Hematopoietic multipotent progenitor cell (in vitro differentiated cells): ENCODE measurements at places on chromosomes 1 and 21. TPM values are rescaled to one million over a fixed set of nuclear protein-coding genes. Genes with fewer than 3 reads are reported as not detected.

DNA sequence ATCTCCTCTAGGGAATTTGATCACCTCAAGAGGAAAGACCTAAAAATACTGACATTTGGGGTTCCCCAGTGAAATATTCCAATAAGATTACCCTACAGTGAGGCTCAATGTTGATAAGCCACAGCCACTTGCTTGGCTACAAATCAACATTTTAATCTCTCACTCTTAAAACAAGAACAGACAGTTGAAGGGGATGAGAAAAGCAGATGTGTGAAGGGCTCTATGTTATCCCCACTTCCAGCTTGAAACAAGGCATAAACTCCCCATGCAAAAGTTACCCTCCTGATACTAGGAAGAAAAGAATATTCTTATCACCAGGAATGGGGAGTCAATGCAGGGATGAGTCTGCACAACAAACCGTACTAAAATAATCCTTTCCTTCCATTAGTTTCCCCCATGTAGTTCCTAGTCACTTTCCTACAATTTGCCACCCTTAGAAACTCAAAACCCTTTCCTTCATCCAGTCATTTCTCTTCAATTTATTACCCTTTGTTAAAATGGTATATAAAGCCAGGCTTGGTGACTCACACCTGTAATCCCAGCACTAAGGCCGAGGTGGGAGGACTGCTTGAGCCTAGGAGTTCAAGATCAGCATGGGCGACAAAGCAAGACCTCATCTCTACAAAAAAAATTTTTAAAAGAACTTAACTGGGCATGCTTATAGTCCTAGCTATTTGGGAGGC is 29.5 kb downstream of the LPGAT1 start:
- no peak for DNase-seq

- DNase-seq: no peak
Measured at GRCh38 chr1:14954210-14954609, 199.3 kb upstream of the TMEM51 start.

DNA sequence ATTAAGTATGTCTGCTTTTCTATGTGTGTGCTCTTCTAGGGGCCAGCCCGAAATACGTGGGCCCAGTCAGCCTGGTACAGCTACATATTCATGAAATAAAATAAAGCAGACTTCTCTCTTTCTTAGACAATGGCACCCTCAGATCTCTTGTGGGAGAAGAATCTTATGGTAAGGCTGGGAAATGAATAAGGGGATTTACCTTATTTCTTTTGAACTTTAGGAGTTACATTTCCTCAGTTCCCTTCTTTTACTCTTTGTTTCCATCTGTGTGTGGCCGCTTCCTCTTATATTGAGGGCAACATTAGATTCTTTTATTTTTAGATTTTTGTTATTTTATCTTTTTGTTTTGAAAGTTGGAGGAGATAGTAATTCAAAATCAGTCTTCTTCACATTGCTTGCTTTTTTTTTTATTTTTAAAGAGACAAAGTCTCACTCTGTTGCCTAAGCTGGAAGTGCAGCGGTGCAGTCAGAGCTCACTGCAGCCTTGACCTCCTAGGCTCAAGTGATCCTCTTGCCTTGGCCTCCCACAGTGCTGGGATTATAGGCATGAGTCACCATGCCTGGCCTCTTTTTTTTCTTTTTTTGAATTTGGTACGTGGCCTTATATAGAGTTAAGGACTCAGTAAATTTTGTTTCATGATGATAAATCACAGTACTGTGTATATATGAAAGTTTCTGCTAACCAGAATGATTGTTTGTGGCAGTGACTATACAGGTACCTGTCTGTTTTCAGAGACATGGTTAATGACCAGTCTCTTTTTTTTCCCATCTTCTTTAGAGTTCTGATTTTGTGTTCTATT is 9.1 kb downstream of the LAMC1 start:
- DNase-seq: no peak

- DNase-seq: peak; percentile 57
Measured at GRCh38 chr1:234842726-234843641, 233.0 kb upstream of the IRF2BP2 start.

SLC45A3 gene
- 78.6 TPM for total RNA-seq

DNA sequence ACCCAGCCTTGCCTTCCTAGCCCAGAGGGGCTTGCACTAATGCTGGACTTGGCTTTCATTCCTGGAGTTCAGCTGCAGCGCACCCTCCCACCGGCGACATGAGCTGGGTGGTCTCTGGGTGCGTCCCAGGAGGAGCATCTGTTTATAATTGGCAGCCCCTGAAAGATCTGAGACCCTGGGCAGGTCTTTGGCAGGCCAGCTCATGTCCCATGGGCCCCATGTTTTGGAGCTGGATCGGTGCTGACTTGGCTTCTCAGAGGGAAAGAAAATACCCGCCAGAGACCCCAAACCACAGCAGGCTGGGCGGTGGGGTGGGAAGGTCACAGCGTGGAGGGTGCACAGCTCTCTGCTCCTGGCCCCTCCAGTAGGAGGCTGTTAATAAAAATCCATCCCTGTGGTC is 29.3 kb downstream of the DHRS3 start:
- no peak for DNase-seq

GRCh38 chr21:38958940-38959691 is 153.4 kb downstream of the ETS2 start:
- no peak for DNase-seq

DNA sequence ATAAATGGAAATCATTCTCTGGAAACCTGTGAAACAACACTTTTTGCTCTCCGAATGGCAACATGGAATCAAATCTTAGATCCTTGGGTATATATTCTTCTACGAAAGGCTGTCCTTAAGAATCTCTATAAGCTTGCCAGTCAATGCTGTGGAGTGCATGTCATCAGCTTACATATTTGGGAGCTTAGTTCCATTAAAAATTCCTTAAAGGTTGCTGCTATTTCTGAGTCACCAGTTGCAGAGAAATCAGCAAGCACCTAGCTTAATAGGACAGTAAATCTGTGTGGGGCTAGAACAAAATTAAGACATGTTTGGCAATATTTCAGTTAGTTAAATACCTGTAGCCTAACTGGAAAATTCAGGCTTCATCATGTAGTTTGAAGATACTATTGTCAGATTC is 45.7 kb downstream of the PTGFR start:
- DNase-seq: no peak

DNA sequence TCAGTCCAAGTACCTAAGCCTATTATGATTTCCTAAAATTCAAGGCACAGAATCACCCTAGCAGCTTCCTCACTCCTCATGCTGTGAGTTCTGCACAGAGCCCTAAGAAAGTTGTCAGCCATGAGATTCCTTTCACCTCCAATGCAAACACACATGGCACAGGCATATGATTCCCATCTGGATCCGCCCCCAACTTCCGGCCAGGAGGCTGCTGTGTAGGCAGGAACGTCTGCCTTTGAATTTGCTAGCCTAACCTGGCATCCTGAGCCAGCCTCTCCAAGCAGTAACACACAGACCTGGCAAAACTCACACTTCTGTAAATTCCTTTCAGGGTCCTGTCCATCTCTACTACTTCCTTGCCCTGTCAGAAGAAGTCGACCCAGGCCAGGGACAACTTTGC is 521.1 kb upstream of the BEND5 start:
- no peak for DNase-seq

DNA sequence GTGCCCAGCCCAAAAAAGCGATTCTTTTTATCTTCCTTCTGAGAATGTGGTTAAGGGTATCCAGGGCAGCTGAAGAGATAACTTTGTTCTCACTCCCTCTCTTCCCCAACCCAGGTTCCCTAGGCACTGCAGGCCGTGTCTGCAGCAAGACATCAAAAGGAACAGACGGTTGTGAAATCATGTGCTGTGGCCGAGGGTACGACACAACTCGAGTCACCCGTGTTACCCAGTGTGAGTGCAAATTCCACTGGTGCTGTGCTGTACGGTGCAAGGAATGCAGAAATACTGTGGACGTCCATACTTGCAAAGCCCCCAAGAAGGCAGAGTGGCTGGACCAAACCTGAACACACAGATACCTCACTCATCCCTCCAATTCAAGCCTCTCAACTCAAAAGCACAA is 11.4 kb downstream of the WNT2B start:
- DNase-seq: no peak

DNA sequence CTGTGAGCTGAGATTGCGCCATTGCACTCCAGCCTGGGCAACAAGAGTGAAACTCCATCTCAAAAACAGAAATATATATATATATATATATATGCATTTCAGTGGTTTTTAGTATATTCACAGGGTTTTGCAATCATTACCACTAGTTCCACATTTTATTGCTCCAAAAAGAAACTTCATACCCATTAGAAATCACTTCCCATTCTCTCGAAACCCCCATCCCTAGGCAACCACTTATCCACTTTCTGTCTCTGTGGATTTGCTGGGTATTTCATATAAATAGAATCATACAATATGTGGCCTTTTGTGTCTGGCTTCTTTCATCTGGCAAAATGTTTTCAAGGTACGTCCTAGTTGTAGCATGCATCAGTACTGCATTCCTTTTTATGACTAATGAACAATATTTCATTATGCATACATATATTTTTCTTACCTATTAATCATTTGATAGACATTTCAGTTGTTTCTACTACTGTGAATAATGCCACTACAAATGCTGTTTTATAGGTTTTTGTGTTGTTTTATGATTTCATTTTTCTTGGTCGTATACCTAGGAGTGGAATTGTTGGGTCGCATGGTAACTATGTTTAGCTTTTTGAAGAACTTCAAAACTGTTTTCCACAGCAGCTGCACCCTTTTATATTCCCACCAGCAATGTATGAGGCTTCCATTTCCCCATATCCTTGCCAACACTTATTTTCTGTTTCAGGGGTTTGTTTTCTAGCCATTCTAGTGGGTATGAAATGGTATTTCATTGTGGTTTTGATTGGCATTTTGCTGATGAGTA is 95.9 kb downstream of the PHTF1 start:
- DNase-seq: no peak

- DNase-seq: peak; percentile 73
Measured at GRCh38 chr1:9181176-9181906, 52.4 kb upstream of the GPR157 start.

DNA sequence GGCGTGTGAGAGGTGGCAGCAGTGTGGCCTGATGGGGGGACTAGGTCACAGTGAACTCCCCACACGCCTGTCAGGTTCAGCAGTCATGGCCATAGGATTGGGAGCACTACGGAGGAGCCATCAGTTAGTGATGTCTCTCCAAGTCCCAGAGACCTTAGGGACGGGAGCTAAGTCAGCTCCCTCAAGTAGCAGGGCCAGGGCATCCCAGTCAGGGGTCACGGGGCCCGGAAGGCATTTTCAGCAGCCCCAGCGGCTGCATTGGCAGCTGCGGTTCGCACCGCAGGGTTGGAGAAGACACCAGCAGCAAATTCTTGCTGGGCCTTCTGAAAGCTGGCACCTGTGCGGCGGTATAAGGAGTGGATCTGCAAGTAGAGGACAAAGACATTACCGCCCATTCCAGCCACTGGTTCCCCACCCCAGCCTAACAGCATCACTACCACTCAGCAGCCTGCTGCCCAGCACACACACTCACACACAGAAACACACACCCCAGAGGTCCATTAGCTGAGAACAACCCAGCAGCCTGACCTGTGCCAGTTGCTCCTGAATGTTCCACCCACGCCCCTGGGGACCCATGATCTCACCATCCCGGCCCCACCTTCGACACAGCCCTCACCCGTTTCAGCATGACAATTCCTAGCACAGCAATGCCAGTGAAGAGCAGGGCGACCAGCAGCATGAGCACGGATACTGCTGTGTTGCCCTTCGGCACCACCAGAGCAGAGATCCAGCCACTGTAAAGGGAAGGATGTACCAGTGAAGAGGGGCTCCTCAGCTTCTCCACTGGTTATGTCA is 972 bp upstream of the ENTREP3 start:
- no peak for DNase-seq

RIIAD1 gene
- not detected for total RNA-seq

DNA sequence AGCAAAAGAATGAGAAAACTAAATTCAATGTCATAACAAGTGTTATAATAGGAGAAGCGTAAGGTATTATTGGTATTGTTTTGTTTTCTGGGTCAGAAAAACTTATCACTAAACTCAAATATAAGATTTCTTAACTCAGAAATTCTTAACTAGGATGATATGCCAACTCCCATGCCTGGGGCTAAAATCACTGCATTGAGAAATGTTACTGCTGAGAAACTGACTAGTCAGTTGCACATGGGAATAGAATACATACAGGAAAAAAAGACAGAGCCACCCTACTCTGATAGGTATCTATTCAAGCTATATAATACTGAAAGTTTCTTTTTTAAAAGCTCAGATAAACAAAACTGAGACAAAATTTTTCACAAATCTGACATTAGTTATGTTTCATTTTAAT is 56.3 kb downstream of the PRPF38A start:
- DNase-seq: no peak

UBE4B gene
- 38.5 TPM for total RNA-seq

KCNE1 gene
- 0.27 TPM for total RNA-seq

GRCh38 chr1:22261580-22261979 is 118.7 kb upstream of the WNT4 start:
- DNase-seq: no peak

GRCh38 chr21:17921579-17922530 is 102.7 kb upstream of the C21orf91 start:
- no peak for DNase-seq

GRCh38 chr1:224430511-224431113 is 4.0 kb downstream of the WDR26 start:
- peak; percentile 73 for DNase-seq

TRMT13 gene
- total RNA-seq: 3.8 TPM

ADAMTSL4 gene
- total RNA-seq: 10.5 TPM

- no peak for DNase-seq
Measured at GRCh38 chr1:206716870-206717673, 32.4 kb downstream of the MAPKAPK2 start.

WNT9A gene
- total RNA-seq: 0.27 TPM

MAP10 gene
- total RNA-seq: 5.9 TPM

DNA sequence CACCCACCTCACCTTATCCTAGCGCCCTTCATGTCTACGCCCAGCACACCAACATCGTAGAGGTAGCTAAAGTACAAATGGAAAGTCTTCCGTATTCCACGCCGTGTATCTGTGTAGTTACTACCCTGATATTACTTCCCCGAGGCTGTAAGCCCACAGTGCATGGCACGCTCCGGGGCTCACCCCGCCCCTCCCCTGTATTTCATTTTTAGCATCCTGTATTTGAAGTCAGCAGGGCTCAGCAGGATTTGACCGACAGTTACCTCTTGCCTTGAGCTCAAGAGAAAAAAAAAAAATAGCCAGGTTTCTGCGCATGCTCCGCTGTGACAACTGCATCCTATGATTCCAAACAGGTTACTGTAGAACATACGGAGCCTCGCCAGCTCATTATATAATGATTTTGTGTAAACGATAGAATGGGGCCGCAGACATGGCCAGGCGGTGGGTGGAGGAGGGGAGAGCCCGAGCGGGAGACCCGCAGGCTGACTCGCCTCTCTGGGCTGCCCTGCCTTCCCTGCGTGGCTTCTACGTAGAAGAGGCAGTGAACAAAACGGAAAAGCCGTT is 1.3 kb downstream of the ABCG1 start:
- peak; percentile 96 for DNase-seq

- no peak for DNase-seq
Measured at GRCh38 chr1:174818014-174818616, 181.6 kb upstream of the CACYBP start.

DNA sequence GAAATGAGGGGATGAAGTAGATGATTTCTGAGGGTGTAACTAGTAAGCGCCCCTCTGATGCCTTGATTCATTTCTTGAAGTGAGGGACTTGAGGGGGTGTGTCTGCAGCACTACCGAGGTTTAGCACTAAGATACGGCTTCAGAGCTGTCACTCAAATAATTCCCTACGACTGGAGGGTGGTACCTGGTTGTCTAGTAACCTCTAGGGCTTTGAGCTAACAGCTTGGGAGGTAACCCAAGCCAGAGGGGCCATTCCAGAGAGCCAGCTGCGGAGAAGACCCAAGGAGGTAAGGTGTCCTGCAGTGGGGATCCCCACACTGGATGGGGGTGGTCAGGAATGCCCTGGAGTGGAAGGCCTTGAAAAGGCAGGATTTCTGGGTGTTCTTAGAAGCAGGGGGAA is at the start of gene TTC24:
TSS of gene TTC24 (plus strand) at position 252 of the 400 bp plus-strand sequence. CDS start 1,642 bp downstream, outside the sequence.
- no peak for DNase-seq

CA6 gene
- not detected for total RNA-seq

GJA5 gene
- total RNA-seq: not detected

ANP32E gene
- 4.8 TPM for total RNA-seq
